H9 (cell line): ENCODE measurements at places on chromosomes 2 and 18.

DNA sequence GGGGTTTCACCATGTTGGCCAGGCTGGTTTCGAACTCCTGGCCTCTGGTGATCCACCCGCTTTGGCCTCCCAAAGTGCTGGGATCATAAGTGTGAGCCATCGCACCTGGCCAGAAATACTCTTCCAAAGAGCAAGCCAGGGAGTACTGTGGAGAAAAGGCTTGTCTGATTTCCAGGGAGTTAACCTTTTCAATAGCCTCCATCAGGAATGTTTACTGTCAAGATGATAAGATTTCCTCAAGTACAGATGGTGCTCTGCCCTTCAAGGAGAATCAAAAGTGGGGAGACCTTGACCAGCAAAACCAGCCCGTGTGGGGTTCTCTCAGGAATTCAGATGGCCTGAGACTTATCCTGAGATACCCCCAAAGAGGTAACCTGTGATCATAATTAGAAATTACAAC, 237.2 kb downstream of the PRKCE start:
- no peak for DNase-seq

- DNase-seq, result no peak
Observed at GRCh38 chr2:128405467-128405900, 86.8 kb upstream of the HS6ST1 start.

DNA sequence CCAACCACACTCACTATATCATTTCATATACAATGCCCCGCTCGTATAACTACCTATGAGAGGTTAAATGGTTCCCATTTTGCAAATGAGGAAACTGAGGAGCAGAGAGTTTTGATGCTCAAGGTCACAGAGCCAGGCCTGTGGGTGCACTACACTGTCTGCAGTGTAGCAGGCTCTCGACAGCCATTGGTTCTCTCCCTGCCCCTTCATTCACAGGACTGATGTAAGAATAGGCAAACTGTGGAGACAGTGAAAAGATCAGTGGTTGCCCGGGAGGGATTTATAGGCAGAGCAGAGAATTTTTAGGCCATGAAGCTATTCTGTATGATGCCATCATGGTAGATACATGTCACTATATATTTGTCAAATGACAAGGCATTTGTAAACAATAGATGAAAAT, 39.0 kb upstream of the LBH start:
- no peak for DNase-seq

GRCh38 chr18:57128220-57128932, 18.5 kb upstream of the BOD1L2 start:
- no peak for DNase-seq

GRCh38 chr18:63316612-63317555, 2.7 kb downstream of the BCL2 start:
- DNase-seq, result no peak

DNA sequence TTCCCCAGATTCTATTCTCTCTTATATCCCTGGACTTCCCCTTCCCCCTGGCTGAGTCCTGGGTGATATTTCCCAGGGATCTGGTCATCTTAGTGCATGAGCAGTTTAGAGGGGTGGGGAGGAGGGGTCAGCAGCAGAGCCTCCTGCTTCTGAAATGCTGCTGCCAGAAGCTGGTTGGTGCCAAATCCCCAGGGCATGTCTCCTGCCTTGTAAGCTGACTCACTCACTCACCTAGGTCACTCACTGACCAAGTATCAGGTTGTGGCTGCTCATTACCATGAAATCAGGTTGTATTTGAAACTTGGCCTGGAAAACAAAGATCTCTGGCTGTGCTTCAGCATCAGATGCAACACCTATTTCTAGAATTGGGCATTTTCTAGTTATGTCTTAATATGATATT, 14.3 kb downstream of the GPR39 start:
- DNase-seq, result no peak

DNA sequence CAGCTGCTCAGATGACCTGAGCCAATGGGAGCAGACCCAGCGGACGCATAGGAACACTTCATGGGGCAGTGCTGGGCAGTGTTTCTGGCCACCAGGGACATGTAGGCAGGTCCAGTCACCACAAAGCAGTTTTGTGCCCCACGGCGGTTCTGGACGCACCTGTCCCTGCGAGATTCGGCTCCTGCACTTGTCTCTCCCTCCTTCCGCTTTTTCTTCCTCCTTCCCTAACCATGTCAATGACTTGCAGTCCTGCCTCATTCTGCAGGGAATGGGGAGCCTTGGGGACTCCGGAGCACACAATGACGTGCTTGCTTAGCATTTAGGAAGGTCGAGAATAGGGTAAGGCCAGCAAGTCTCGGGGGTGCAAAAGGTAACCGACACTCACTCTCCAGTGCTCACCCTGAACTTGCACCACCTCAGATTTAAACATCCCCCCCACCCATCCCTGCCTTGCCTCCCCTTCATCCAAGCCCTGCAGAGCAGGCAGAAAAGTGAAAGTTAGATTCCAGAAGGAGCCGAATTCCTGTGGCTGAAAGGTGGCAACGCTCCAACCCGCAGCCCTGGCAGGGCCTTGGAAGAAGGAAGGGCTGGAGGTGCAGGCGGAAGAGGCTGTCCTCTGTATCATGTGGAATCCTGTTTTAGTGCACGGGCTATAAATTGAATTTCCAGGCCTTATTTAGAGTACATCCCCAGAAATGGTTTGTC, 40.5 kb upstream of the ATG16L1 start:
- DNase-seq, result no peak

DNA sequence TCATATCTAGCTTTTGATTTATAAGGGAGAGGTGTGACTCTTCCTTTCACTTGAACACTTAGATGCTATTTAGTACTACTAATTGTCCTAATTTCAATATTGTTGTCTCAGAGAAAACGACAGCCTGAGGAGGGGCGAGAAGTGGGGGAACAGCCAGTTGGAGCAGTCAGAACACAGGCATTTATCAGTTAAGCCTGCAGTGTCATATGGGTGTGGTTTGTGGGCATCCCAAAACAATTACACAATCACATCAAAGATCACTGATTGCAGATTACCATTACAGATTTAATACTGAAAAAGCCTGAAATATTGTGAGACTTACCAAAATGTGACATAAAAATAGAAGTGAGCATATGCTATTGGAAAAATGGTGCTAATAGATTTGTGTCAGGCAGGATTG, 15.8 kb downstream of the TMEM131 start:
- no peak for DNase-seq

- no peak for DNase-seq
Observed at GRCh38 chr2:80670763-80671162, 366.2 kb upstream of the LRRTM1 start.

DNA sequence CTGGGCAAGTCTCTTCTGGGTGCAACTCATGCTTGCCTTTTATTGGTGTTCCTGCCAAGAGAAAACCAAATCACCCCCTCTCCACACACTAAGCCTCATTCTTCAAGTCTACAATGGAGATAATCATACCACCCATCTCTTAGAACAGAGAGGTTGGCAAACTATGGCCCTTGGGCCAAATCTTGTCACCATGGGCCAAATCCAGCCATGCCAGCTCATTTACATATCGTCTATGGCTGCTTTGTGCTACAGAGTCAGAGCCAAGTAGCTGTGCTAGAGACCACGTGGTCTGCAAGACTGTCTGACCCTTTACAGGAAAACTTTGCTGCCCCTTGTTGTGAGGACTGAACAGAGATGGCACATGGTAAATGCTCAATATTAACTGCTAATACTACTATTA, 270.3 kb upstream of the PARD3B start:
- no peak for DNase-seq

GRCh38 chr2:191703079-191703725, 25.3 kb downstream of the NABP1 start:
- no peak for DNase-seq

GRCh38 chr2:130729322-130730299, 741 bp downstream of the GPR148 start:
- DNase-seq, result no peak

GRCh38 chr2:236286873-236287545, 22.8 kb upstream of the ASB18 start:
- DNase-seq, result no peak

DNA sequence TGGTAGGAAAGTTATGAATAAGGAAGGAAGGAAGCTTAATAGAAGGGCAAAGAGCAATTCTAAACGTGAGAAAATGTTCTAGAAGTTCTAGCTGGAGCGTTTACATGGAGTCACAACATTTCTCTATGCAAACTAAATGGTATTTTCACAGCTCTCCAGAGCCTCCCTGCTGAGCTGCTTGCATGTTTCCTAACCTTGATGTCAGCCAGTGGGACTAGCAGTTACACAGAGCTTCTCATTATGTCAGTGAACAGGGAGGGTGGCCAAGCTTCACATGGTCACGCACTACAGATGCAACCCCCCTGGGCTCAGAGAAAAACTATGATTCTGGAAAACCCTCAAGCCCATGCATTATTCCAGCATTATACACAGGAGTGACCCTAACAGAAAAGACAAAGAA, 153.4 kb upstream of the CCDC150 start:
- DNase-seq, result no peak

DNA sequence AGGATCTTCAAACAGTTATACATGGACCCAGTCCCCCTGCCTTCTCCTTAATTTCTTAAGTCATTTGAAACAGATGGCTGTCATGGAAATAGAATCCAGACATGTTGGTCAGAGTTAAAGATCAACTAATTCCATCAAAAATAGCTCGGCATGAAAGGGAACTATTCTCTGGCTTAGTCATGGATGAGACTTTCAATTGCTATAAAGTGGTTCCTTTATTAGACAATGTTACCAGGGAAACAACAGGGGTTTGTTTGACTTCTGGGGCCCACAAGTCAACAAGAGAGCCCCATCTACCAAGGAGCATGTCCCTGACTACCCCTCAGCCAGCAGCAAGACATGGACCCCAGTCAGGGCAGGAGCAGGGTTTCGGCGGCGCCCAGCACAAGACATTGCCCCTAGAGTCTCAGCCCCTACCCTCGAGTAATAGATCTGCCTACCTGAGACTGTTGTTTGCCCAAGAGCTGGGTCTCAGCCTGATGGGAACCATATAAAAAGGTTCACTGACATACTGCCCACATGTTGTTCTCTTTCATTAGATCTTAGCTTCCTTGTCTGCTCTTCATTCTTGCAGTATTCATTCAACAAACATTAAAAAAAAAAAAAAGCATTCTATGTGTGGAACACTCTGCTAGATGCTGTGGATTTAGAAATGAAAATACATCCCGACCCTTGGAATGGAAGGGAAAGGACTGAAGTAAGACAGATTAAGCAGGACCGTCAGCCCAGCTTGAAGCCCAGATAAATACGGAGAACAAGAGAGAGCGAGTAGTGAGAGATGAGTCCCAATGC, 4.6 kb downstream of the TTR start:
- no peak for DNase-seq

DNA sequence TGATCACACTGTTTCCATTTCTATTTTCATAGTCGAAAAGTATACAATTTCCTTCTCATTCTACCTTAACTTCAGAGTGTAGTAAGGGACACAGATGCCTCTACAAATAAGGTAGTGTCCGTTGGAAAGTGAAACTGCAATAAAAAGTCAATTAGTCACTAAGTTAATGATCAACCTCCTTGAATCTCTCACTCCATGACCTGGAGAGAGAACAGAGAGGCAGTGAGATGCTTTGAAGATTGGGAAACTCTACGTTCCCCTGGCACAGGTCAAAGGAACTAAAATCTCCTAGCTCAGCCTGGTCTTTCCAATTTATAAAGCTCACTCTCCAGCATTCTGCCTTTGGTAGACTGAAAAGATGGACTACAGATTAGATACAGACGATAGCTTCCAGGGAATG, 153.8 kb upstream of the ACAA2 start:
- DNase-seq, result no peak

DNA sequence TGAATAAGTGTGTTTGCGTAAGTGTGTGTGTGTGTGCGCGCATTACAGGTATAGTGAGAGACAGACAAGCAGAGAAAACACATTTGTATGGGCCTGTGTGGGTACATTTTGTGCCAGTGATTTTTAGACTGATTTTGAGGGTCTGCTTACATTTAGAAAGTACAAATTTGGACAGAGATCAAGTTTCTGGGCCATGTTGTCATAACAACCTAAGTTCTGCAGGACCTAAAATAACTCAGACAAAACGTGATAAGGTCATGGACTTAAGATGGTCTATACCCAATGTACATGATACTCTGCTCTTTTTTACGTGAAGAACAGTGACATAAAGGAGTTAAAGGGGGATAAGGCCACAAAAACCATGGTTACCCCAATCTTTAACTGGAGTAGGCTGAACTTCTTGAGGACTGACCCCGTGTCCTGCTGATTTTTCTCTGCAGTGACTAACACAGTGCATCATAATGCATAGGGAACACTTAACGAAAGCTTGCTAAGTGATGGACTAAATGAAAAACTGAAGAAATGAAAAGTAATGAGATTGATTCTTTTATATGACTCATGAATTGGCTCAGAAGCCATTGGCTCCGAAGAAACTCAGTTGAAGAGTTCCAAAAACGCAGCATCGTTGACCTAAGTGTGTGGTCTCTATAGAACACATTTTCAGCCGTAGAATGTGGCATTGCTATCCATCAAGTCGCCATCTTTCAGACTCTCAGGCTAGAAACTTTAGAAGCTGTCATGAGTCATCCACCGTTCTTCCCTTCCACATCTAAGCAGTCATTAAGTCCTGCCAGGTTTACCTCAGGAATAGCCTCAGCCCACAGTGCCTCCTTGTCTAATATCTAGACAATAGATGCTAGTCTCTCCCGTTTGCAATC, 61.6 kb upstream of the NCOA1 start:
- no peak for DNase-seq

GRCh38 chr2:37858400-37858711, 66.7 kb upstream of the RMDN2 start:
- no peak for DNase-seq

- no peak for DNase-seq
Observed at GRCh38 chr2:99841749-99842148, 300.6 kb downstream of the AFF3 start.

DNA sequence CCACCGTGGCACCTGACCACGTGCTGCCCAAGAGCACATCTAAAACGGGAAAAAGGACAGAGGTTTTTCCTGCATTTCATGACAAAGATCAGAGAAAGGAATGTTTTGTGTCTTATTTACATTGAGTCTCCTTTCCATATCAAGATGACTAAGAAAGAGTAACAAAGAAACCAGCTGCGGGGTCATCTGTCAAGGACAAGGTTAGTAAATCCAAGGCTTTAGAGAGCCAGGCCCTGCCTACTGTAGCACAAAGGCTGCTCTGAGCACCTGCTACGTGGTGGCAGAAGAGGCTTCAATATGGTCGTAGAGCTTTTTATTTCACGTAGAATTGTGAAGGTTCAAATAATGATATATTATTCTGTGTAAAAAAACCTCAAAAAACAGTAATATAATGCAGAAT, 51.0 kb downstream of the PRELID3A start:
- no peak for DNase-seq

DNA sequence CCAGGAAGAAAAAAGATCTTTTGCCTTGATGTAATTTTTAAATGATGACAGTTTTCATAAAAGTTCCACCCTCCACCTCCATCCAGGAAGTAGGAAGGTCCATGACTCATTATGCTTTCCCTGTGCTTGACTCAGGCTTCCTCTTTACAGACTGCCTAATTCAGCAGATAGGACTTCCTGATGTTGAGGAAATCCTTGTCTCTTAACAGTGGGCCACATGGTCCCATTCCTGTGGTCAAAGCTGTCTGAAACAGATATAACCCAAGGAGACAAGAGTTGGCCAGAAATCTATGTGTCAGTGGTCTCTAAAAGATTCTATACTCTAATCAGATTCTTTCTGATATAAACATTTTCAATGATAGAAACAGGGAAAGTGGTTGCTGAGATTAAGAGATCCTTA, 119.1 kb downstream of the BAZ2B start:
- no peak for DNase-seq
